ENCODE measurements at places on chromosomes 6 and 20. TPM values are rescaled to one million over a fixed set of nuclear protein-coding genes. Genes with fewer than 3 reads are reported as not detected.

- peaks cover 2% of the 10 kb centered on the region for H3K27me3 ChIP-seq
- DNase-seq = no peak
- H3K27ac ChIP-seq = no peak overlapping the region
- no peaks in the 10 kb centered on the region for H3K4me1 ChIP-seq
- no peaks in the 10 kb centered on the region for H3K36me3 ChIP-seq
These were observed 680.7 kb upstream of the SLC35B3 start for GRCh38 chr6:9116026-9116425.

DNA sequence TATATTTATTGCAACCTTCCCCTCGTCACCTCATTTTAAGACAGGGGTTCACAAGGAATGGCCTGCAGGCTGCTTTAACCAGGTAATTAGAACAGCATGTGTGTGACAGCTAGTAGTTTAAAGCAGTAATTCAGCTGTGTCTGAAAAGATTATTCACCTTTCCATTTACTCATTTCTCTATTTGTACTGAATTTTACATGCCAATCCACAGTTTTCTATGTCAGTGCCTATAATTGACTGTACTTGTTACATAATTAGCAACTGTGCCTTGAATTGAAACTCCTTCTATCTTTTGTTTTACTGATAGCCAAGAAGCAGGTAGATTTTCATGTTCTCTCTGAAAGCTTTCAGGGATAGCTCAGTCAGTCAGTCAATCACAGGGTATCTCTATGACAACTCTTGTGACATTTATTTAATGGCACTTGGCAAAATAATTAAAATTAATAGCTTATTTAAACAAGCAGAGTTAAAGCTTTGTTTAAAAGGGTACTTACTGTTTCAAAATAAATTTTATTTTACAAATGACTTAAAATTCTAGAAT, 214.0 kb downstream of the ZFAND3 start:
- H3K36me3 ChIP-seq = no peaks in the 10 kb centered on the region
- no peak overlapping the region for H3K27ac ChIP-seq
- H3K4me1 ChIP-seq = peaks cover 70% of the 10 kb centered on the region
- DNase-seq = no peak

DNA sequence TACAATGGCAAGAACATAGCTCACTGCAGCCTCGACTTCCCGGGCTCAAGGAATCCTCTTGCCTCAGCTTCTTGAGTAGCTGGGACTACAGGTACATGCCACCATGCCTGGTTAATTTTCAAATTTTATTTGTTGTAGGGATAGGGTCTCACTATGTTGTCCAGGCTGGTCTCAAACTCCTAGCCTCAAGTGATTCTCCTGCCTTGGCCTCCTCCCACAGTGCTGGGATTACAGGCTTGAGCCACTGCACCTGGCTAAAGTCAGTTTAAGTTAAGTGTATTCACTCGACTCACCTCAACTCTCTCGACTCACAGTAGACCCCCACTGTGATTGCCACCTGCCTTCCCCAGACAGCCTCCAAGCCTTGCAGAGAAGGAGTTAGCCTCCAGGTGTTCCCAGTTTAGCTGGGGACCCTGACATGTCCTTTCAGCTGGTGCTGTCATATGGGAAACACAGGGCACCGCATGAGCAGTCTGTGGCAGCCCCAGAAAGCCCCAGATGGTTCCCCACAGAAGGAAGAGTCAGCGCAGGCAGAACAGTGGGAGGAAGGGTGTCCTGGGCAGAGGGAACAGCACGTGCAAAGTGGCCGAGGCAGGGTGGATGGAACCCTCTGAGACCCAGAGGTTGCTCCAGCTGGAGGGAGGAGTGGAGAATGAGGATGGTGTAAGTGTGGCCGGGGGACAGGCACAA, 40.4 kb downstream of the CEBPB start:
- H3K36me3 ChIP-seq = no peaks in the 10 kb centered on the region
- H3K27me3 ChIP-seq = no peaks in the 10 kb centered on the region
- H3K4me3 ChIP-seq = no peak overlapping the region
- DNase-seq = no peak
- H3K4me1 ChIP-seq = no peaks in the 10 kb centered on the region
- H3K27ac ChIP-seq = no peak overlapping the region

DNA sequence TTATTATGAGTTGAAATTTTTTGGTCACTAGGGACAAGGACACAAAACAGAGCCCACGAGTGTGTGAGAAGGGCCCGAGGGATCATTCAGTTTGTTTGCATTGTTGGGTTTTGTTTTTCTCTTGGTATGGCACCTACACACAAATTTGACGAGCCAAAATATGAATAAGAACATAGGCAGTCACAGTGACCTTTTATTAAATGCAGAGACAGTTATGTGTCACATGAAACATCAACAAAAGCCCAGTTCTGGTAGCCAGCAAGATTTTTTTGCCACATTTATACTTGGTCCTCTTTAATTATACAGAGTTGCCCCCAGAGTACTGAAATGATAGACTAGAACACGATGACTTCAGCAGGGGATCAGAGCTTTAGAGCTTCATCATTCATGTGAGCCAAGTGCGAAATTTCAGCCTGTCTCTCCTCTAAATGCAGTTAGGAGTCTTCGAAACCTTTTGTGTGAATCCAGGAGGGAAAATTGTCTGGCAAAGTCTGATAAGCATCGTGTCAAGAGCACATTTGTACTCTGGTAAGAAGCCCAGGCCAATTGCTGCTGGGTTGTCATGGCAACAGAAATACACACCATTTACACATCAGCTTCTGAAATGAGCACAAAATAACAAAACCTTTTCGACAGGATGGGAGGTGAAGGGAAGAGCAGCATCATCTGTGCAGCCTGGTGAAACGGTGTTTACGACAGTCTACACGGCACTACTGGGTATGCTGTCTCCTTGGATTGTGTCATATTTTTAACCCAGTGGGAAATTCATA, 79.2 kb upstream of the RIPOR2 start:
- H3K27me3 ChIP-seq = no peaks in the 10 kb centered on the region
- H3K27ac ChIP-seq = no peak overlapping the region
- H3K4me1 ChIP-seq = peaks cover 75% of the 10 kb centered on the region

DNA sequence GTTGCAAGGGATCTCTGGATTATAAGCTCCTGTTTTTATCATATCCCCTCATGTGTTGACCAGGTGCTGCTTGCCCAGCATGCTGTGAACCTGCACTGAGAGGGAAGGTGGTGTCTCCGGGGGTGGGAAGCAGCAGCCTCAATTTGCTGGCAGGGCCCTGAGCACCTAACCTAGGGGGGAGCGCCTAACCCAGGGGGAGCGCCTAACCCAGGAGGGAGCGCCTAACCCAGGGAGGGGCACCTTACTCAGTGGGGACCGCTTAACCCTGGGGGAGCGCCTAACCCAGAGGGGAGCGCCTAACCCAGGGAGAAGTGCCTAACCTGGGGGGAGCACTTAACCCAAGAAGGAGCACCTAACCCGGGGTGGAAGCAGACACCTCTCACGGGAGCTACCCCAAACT, 83.3 kb upstream of the QKI start:
- H3K4me3 ChIP-seq = no peak overlapping the region
- no peak overlapping the region for H3K27ac ChIP-seq
- no peaks in the 10 kb centered on the region for H3K27me3 ChIP-seq
- no peaks in the 10 kb centered on the region for H3K4me1 ChIP-seq
- DNase-seq = no peak

GRCh38 chr6:18412644-18413043, 25.5 kb downstream of the RNF144B start:
- H3K27ac ChIP-seq = no peak overlapping the region
- DNase-seq = no peak
- no peak overlapping the region for H3K4me3 ChIP-seq
- peaks cover 3% of the 10 kb centered on the region for H3K27me3 ChIP-seq

DNA sequence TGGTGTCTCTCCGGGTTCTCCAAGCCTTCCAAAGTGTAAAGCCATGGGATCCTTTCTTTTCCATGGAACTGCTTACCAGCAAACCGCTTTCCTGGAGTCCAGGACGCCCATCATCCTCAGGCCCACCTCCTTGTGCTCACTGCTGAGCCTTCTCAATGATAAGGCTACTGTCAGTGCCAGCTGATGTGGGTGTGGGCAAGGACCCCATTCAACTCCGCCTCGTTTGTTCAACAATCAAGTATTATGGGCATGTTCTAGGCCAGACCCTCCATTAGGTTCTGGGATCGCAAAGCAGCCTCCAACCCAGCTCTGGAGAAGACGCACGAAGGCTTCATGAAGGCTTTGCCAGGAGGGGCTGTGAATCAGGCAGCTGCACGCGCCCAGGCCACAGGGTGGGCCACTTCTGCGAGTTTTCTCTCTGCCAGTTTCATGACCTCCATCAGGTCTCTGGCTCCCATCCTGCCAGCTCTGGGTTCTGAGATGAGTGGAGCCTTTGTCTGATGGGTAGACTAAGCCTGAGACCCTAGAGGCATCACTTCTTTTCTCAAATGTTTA, 177.1 kb downstream of the MRPL14 start:
- no peak for DNase-seq
- no peak overlapping the region for H3K4me3 ChIP-seq
- peaks cover 3% of the 10 kb centered on the region for H3K36me3 ChIP-seq
- H3K27me3 ChIP-seq = peaks cover 14% of the 10 kb centered on the region
- H3K4me1 ChIP-seq = no peaks in the 10 kb centered on the region

DNA sequence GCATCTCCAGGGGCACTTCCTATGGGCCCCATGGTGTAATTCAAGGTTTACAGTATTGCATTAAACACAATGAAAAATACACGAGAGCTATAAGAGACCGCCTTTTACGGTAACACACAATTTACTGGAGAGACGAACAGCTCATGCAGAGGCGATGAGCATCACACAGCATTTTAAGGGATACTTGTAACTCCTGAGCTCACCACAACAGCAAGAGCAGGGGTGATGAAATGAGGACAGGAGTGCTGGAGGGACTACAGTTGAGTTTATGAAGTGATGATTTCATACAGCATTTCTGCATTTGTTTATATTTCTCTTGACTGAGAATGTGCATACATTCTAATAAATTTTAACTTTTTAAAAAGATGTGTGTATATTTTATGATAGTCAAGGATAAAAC, 113.9 kb downstream of the WDR27 start:
- no peak overlapping the region for H3K4me3 ChIP-seq
- peaks cover 72% of the 10 kb centered on the region for H3K4me1 ChIP-seq
- H3K36me3 ChIP-seq = no peaks in the 10 kb centered on the region
- no peaks in the 10 kb centered on the region for H3K27me3 ChIP-seq
- no peak overlapping the region for H3K27ac ChIP-seq

GRCh38 chr6:101391772-101392585, 1.5 kb upstream of the GRIK2 start:
- H3K4me3 ChIP-seq = no peak overlapping the region
- H3K36me3 ChIP-seq = peaks cover 3% of the 10 kb centered on the region
- no peak overlapping the region for H3K27ac ChIP-seq
- H3K27me3 ChIP-seq = peaks cover 4% of the 10 kb centered on the region

DNA sequence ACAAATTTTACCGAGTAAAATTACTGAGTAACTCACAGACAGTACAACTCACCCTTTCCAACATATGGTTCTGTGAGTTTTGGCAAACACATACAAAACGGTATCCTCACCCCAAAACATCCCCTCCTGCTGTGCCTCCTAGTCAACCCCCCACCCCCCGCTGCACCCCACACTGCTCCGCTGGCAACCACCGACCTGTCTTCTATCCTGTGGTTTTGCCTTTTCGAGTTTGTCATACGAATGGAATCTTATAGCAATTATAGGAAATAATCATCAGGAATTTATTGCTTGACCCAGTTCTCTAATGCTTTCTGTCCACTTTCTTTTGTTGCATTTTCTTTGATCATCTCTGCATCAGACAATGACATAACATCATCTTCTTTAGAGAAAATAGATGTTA, 312.3 kb downstream of the KIF16B start:
- H3K36me3 ChIP-seq = peaks cover 7% of the 10 kb centered on the region
- H3K4me3 ChIP-seq = no peak overlapping the region
- no peaks in the 10 kb centered on the region for H3K27me3 ChIP-seq

DNA sequence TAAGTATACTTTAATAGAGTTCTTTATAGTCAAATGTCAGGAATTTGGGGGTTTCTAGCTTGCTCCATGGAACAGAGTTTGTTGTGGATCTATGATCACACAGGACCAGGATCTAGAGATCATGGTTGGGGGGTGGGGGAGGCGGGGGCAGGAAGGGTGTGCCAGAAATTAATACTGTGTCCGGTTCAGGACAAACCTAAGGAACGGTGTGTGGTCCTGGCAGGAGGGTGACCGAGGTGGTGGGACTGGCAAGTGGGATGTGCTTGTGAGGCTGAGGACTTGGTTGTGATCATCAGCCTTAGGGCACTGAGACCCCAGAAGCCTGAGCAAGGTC, 27.9 kb downstream of the GSTA3 start:
- no peak for DNase-seq
- H3K27me3 ChIP-seq = no peaks in the 10 kb centered on the region
- H3K4me1 ChIP-seq = peaks cover 7% of the 10 kb centered on the region
- no peaks in the 10 kb centered on the region for H3K36me3 ChIP-seq
- no peak overlapping the region for H3K27ac ChIP-seq

- H3K4me3 ChIP-seq = no peak overlapping the region
- H3K4me1 ChIP-seq = no peaks in the 10 kb centered on the region
- H3K36me3 ChIP-seq = no peaks in the 10 kb centered on the region
- no peak overlapping the region for H3K27ac ChIP-seq
- no peak for DNase-seq
These were observed 42.0 kb upstream of the OLIG3 start for GRCh38 chr6:137536104-137536773.

GRCh38 chr20:49560646-49561045, 7.3 kb downstream of the PTGIS start:
- H3K4me1 ChIP-seq = no peaks in the 10 kb centered on the region
- peaks cover 10% of the 10 kb centered on the region for H3K27me3 ChIP-seq
- H3K36me3 ChIP-seq = no peaks in the 10 kb centered on the region
- DNase-seq = no peak

- H3K4me1 ChIP-seq = peaks cover 4% of the 10 kb centered on the region
- no peaks in the 10 kb centered on the region for H3K36me3 ChIP-seq
- no peak for DNase-seq
- H3K27me3 ChIP-seq = peaks cover under 1% of the 10 kb centered on the region
- H3K27ac ChIP-seq = no peak overlapping the region
- no peak overlapping the region for H3K4me3 ChIP-seq
These were observed 234.4 kb downstream of the PHACTR1 start for GRCh38 chr6:12950976-12951375.

DNA sequence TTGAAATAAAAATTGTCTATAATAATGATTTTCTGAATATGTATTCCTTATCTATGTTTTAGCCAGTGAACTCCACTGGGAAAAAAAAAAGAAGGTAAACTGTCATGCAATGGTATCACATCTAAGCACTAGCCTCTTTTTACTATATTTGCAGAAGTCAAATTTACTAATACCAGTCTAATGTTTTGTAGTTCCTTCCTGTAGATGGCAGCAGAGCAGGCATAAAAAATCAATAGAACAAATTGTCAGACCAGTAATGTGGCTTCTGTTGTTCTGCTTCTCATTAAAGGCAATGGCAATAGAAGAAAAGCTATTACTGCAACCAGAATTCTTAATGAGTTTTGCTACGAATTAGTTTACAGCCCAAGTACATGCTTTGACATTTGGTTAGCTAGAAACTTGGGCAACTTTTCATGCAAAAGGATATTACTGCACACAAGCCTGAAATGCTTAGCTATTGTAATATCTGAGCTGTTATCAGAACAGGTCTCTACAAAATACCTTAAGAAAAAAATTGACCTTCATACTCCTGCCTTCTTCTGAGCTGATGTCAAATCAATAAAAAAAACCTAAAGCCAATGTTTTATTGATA, 476.9 kb downstream of the KHDRBS2 start:
- no peaks in the 10 kb centered on the region for H3K4me1 ChIP-seq
- no peak overlapping the region for H3K4me3 ChIP-seq
- no peak overlapping the region for H3K27ac ChIP-seq
- no peak for DNase-seq
- no peaks in the 10 kb centered on the region for H3K27me3 ChIP-seq

RUNX2 gene
- polyA plus RNA-seq = 11.8 TPM

OR2J3 gene
- not detected for polyA plus RNA-seq

HMGCLL1 gene
- polyA plus RNA-seq = not detected

RREB1 gene
- polyA plus RNA-seq = 3.3 TPM

BAK1 gene
- polyA plus RNA-seq = 32.4 TPM

SPATS1 gene
- polyA plus RNA-seq = not detected

ADTRP gene
- polyA plus RNA-seq = not detected

SLPI gene
- polyA plus RNA-seq = not detected

SEL1L2 gene
- polyA plus RNA-seq = not detected

PNLDC1 gene
- not detected for polyA plus RNA-seq
